ENCODE measurements at places on chromosomes 7 and 10.

GRCh38 chr10:91541481-91541880 is 91.4 kb downstream of the PPP1R3C start:
- no peak for DNase-seq

- no peak for DNase-seq
Observed at GRCh38 chr7:109763611-109764010, 1193.9 kb downstream of the DNAJB9 start.

GRCh38 chr7:100173806-100174495 is 3.2 kb downstream of the GPC2 start:
- DNase-seq = peak; percentile 74

- DNase-seq = no peak
Observed at GRCh38 chr10:111233439-111233838, 156.6 kb downstream of the ADRA2A start.

DNA sequence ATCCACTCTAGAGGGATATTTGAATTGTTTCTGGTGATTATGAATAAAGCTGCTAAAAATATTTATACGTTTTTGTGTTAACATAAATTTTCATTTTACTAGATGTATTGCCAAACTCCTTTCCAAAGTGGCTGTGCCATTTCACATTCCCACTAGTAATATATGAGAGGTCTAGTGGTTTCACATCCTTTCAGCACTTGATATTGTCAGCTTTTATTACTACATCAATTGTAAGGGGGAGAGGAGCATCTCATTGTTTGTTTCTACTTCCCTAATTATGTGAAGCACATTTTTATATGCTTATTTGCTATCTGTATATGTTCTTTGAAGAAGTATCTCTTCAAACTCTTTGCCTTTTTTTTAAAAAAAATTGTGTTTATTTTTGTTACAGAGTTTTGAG is 184.5 kb downstream of the ADK start:
- no peak for DNase-seq

- no peak for DNase-seq
Observed at GRCh38 chr7:151223728-151224127, 3.3 kb downstream of the ABCF2 start.

DNA sequence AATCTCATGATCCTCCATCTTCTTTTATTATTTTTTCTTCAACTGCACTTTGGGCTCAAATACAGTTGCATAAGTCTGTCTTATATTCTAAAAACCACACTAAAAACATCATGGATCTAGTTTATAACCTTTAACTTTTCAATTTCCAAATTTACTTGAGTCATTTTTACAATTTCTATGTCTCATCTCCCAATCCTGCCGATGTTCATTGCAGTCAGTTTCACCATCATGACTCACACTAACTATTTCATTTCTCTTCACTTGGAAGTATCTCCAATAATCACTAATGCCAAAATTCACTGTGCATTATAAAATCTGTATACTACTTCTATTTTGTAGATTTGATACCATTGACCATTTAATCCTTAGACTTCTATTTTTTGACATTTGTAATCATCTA is 806.9 kb upstream of the SORCS1 start:
- DNase-seq = no peak

- no peak for DNase-seq
Observed at GRCh38 chr7:23895666-23896096, 185.7 kb downstream of the STK31 start.

DNA sequence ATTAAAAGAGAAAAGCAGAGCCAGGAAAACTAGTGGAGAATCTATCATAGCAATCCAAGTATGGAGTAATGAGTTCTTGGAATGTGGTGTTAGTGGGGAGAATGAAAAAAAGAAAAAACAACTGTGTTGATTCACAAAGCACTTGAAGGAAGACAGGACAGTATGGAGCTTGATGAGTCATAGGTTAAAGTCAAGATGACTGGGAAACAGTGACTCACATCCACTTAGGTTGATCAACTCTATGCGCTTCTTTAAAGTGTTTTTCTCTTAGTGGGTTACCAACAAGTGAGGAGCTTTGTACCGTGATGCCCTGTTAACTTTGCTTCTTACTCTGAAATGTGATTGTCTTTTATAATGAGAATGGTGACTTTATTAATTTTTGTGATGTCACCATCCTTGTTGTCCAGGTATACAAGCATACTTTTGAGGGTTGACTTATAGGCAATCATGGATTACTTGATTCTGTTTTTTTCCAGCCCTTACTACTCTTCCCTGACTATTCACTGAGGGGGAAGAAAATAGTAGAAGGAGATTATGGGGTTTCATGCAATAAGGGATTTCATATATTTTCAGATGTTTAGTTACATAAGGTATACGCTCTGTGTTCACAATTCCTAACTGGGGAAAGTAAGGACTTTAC is 32.1 kb upstream of the MDFIC start:
- DNase-seq = no peak

- DNase-seq = no peak
Observed at GRCh38 chr10:92103376-92104090, 180.0 kb downstream of the BTAF1 start.

DNA sequence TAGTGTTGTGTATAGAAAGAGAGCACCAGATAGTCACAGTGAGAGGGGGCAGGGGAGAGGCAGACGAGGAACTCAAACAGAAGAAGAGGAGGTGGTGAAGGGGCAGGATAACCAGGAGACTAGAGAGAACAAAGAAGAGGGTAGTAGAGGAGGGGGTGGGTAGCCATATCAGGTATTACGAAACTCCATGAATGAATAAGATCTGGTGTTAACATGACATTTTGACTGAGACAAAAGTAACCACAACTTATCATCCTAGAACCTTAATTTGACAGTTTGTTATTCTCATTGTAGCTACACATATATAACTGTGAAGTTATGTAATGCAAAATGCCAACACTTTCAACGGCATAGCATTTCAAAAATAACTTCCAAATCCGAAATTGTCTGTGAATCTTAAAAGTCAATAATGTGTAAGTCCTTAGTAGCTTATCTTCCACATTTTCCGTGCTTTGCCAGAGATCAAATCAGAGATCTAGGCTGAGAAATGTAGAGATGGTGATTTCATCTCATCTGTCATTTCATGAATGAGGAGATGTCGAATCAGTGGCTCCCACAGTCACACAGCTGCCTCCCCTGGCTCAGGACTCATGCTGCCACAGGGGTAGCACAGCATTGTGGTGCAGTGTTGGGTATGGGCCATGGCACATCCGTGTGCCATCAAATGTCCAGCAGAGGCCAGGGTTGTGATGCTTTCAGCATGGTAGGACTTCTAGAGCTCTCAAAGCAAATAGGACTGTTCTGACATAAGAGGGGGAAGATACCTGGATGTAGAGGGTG is 202.1 kb downstream of the HECW1 start:
- DNase-seq = peak; percentile 43

DNA sequence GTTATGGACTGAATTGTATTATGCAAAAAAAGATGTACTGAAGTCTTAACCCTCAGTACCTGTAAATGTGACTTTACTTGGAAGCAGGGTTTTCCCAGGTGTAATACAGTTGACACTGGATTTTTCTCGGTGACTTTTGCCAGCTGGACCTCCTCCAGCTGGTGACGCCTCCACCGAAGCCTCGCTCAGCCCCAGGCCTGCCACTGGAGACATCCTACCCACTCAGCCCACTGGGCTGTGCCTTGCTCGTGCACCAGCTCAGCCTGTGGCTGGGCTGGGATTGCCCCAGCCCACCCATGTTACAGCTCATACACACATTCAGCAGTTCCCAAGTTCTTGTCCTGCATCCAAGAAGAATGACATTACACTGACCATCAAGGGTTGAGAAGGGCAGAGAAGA is 42.4 kb upstream of the GPR22 start:
- no peak for DNase-seq

- no peak for DNase-seq
Observed at GRCh38 chr10:24866604-24867583, 85.5 kb downstream of the PRTFDC1 start.

DNA sequence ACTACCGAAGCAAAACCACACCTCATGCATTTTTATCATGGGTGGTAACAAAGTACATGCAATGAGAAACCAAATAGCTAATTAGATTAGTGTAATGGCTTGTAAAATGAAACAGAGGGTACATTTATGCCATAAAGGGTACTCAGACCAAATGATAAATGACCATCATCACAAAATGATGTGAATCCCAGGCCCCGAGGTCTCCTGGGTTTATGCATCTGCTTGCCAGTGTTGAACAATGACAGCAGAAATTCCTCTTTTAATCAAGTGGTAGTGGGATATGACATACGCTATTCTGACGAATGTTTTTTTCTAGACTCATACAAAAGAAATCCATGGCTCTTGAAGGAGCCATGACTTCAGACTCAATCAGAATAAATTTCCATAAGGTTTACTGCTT is 249.5 kb upstream of the SLC26A5 start:
- no peak for DNase-seq

DNA sequence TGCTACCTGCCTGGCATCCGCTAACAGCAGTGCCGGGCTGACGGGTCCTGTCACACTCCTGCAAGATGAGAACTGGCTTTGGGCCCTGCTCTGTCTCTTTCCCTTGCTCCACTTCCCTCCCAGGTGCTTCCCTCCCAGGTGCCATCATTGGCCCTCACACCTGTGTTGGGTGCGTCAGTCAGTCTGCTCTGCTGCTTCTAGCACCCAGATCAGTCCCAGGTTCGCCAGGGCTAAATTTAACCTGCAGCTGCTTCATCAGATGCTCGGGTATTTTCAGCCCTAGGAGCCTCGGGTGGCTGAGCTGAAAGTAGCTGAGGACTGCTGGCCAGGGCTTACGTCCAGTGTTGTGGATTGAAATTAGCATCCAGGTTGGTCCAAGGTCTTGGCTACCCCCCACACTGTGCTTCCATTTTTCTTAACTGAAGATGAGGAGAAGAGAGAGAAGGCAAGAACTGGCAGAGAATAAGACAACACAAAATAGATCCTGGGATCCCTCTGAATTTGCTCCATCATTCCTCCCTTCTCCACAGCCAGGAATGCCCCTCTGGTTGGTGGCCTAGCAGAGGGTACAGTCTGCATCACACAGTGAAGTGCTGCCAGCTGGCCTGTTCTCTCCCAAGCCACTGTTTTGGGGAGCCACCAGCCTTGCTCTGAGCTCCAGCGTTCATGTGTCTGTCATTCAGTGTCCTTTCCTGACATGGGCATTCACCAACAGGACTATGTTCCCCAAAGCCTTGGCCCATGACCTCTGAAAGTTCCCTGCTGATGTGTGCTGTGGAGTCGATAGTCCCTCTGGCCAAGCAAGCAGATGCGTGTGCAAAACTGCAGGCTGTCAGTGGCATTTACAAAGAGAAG is 65.9 kb upstream of the SYPL1 start:
- no peak for DNase-seq

- peak; percentile 28 for DNase-seq
Observed at GRCh38 chr10:5968681-5969453, 8.5 kb downstream of the IL15RA start.

DNA sequence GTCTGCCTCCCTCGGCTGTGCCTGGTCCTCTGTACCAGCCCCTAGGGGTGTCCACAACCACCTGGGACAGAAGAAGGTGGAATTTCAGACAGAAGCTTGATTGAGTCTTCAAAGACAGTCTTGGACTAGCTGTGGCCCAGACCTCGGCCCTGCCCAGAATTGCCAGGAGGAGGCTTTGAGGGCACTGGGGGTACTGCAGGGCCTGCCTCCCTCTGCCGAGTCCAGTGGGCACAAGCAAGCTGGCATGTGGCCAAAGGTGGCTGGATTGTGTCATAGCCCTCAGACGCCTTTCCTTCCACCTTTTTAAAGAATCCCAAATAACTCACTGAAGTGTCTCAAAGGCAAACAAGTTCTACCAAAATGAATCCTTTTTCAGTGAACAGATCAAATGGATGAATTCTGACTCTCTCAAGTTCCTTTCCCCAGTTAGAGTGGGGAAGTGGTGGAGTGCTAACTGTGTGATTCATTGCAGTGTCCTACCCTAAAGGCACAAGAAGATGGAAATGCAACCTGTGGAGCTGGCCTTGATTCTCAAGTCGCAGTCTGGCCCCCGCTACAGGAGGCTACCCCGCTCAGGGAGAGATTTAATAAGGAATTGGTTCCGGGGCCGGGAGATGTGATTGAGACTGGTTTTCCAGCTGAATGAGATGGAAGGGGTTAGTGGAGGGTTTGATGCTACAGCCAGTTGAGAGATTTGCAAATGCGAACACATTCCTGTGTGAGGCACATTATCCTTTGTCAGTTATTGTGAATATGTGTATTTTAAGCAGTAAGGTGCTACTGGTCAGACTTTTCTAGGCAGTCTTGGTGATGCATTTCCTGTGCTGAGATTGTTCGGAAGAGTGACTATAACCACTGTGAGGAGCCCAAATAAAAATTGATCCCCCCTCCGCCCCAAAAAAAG is 28.8 kb upstream of the SLC26A4 start:
- no peak for DNase-seq
